ENCODE measurements at places on chromosomes 5 and 9. TPM values are rescaled to one million over a fixed set of nuclear protein-coding genes. Genes with fewer than 3 reads are reported as not detected.

GRCh38 chr5:134937526-134937925 is 30.2 kb upstream of the CATSPER3 start:
- DNase-seq = no peak

GRCh38 chr9:93308676-93309075 is 124.7 kb downstream of the WNK2 start:
- DNase-seq = peak; percentile 28

- peak; percentile 60 for DNase-seq
Observed at GRCh38 chr5:172791286-172791685, 20.3 kb upstream of the DUSP1 start.

SLC23A1 gene
- 0.38 TPM for total RNA-seq

OR13D1 gene
- not detected for total RNA-seq

GRCh38 chr5:59921816-59922215 is 28.3 kb upstream of the PDE4D start:
- DNase-seq = peak; percentile 52

DNA sequence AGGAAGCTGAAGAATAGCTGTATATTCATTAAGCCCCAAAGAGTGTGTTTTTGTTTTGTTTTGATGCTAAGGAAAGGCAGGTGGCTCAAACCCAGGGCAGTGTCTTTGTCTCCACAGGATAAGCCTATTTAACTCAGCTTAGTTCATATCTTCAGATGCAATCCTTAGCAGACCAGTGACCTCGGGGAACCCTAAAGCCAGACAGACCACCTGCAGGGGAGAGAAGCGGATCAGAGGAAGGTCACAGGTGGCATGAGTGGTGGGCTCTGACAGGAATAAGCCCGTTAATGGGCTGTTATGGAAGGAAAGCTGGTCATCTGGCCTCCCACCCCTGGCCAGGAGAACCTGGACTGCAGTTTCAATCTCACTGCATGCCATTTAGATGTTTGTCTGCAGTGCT is 30.8 kb downstream of the TAS2R1 start:
- peak; percentile 91 for DNase-seq

TMEM215 gene
- not detected for total RNA-seq

DNA sequence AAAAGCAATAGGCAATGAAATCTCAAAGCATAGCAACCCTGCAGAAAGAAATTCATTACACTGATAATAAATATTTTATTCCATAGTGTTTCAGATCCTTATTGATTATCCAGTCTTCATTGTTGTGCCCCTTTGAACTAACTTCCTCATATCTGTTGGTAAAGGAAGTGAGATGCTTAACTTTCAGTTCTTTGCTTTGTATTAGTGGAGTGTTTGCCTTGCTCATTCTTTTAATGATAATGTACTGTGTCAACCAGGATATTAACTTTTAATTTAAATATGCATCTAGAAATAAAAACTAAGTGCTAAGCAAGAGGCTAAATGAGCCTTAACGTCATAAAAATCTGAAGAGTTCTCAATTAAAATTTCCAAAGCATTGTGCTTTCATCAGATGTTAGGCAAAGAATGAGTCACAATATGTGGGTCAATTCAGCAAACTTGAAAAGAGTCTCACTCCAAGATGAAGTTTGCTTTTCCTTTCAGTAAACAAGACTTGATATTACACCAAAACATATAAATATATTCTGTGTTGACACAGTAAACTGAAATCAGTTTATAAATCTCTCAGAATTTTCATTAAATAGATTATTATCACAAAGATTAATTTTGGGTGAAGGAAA is 105.9 kb downstream of the GIN1 start:
- no peak for DNase-seq
